Activated CD8-positive, alpha-beta memory T cell treated with anti-CD3 and anti-CD28 coated beads, Interleukin-2, amount 10 ng/mL, durations not matched to agents 7 days and 5 days (primary cell): ENCODE measurements at places on chromosomes 4 and X. TPM values are rescaled to one million over a fixed set of nuclear protein-coding genes. Genes with fewer than 3 reads are reported as not detected.

Gene CORIN
- total RNA-seq, result not detected

Gene NHSL2
- total RNA-seq, result 2.2 TPM

Gene GNRHR
- total RNA-seq, result not detected

Gene CXCL5
- not detected for total RNA-seq

Gene KLHL15
- total RNA-seq, result 9.5 TPM

Gene INTU
- 0.12 TPM for total RNA-seq

Gene FAM156A
- 22.6 TPM for total RNA-seq

Gene MAP7D3
- total RNA-seq, result 13.9 TPM

Gene HSFX1
- 0.61 TPM for total RNA-seq

Gene PGAM4
- not detected for total RNA-seq

- peaks cover 56% of the 10 kb centered on the region for H3K4me1 ChIP-seq
- H3K27ac ChIP-seq, result no peak overlapping the region
- no peak for DNase-seq
- H3K36me3 ChIP-seq, result peaks cover 77% of the 10 kb centered on the region
Observed at GRCh38 chr4:168474660-168475320, 5.5 kb downstream of the DDX60L start.

- H3K27ac ChIP-seq, result no peak overlapping the region
- no peak overlapping the region for H3K4me3 ChIP-seq
- no peak for DNase-seq
Observed at GRCh38 chr4:110124711-110125110, 73.7 kb downstream of the ELOVL6 start.

- no peaks in the 10 kb centered on the region for H3K4me1 ChIP-seq
- H3K36me3 ChIP-seq, result no peaks in the 10 kb centered on the region
- DNase-seq, result no peak
Observed at GRCh38 chr4:7213807-7214206, 21.5 kb downstream of the SORCS2 start.

GRCh38 chr4:184787766-184788503, 37.8 kb downstream of the ACSL1 start:
- no peak overlapping the region for H3K27ac ChIP-seq
- no peak overlapping the region for H3K4me3 ChIP-seq
- peaks cover 5% of the 10 kb centered on the region for H3K36me3 ChIP-seq
- H3K4me1 ChIP-seq, result peaks cover 10% of the 10 kb centered on the region

DNA sequence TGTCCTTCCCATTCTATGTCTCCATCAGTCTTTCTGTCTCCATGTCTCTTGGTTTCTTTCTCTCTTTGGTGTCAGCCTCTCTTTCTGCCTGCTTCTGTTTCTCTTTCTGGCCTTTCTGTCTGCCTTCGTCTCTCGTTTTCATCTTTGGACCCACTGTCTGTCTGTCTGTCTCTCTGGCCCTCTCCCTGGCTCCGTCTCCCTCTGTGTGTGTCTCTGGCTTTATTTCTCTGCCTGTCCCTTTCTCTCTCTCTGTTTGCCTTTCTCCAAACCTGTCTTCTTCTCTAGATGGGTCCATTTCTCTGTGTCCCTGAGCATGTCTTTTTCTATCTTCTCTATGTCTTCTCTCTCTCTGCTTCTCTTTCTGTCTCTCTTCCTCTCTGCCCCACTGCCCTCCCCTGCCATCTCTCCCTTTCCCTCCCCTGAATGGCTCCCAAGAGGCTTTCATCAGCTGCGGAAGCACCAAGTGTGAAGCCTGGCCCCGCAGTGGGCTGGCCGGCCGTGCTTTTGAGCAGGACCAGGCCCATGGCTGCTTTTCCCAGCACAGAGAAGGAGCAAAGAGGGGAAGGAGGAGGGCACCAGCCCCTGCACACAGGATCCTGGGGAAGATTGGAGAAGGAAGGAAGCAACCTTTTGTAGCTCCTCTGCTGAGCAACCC, 57.4 kb downstream of the PJA1 start:
- H3K27ac ChIP-seq, result no peak overlapping the region
- no peak for DNase-seq
- no peaks in the 10 kb centered on the region for H3K4me1 ChIP-seq
- H3K36me3 ChIP-seq, result no peaks in the 10 kb centered on the region
- no peak overlapping the region for H3K4me3 ChIP-seq

- no peaks in the 10 kb centered on the region for H3K36me3 ChIP-seq
- H3K4me1 ChIP-seq, result no peaks in the 10 kb centered on the region
- no peaks in the 10 kb centered on the region for H3K27me3 ChIP-seq
- no peak for DNase-seq
- H3K4me3 ChIP-seq, result no peak overlapping the region
Observed at GRCh38 chr4:27836523-27836922, 975.9 kb downstream of the STIM2 start.

- no peaks in the 10 kb centered on the region for H3K27me3 ChIP-seq
- DNase-seq, result no peak
- H3K36me3 ChIP-seq, result peaks cover 6% of the 10 kb centered on the region
- no peak overlapping the region for H3K4me3 ChIP-seq
Observed at GRCh38 chrX:97524997-97525396, 641.3 kb downstream of the RPA4 start.

- no peak for DNase-seq
- no peak overlapping the region for H3K27ac ChIP-seq
- no peaks in the 10 kb centered on the region for H3K36me3 ChIP-seq
- no peaks in the 10 kb centered on the region for H3K27me3 ChIP-seq
- no peak overlapping the region for H3K4me3 ChIP-seq
- no peaks in the 10 kb centered on the region for H3K4me1 ChIP-seq
Observed at GRCh38 chr4:128461291-128462102, 173.9 kb upstream of the PGRMC2 start.

DNA sequence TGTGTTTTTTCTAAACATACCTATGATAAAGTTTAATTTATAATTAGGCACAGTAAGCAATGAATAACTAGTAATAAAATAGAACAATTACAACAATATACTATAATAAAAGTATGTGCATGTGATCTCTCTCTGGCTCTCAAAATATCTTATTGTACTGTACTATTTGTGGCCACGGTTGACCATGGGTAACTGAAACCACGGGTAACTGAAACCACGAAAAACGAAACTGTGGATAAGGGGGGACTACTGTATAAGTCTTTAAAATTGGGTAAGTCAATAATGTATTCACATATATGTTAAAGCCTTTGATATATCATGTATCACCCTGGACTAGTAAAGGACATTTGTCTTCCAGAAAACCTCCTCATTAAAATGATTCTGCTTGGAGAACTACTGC, 20.0 kb downstream of the TMEM154 start:
- no peak for DNase-seq
- no peaks in the 10 kb centered on the region for H3K27me3 ChIP-seq
- H3K4me1 ChIP-seq, result peaks cover 43% of the 10 kb centered on the region
- H3K4me3 ChIP-seq, result no peak overlapping the region

DNA sequence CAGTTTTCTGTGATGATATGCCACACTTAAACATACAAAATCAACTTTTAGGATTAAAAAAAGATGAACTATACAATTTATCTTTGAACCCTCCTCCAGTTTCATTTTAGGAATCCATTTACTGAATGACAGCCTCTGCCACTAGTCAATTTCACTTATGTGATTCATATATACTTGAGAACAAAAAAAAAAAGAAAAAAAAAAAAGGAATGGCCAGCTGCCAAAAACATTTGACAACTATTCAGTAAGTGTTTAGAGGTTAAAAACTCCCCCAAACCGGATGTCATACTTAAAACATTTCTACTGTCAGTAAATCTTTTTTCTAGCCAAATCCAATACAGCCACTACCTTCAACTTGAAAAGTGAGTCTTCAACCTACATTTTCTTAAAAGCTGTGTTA, 266.7 kb upstream of the MAGEB2 start:
- no peaks in the 10 kb centered on the region for H3K4me1 ChIP-seq
- no peaks in the 10 kb centered on the region for H3K36me3 ChIP-seq
- H3K4me3 ChIP-seq, result no peak overlapping the region
- no peaks in the 10 kb centered on the region for H3K27me3 ChIP-seq

DNA sequence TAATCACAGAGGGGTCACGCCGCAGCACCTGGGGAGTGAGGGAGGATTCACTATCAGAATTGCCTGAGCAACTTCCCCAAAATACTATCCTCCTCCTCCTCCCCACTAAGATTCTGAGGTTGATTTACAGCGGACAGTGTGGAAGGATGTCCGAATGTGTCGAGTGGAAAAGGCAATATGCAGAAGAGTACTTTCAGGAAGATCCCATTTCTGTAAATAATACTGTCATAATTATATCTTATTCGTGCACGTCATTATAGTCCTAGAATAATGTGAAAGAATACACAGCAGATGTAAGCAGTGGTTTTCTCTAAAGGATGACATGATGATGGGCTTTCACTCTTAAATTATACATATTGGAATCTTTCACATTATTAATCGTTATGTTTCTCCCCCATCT, 149.8 kb upstream of the NOCT start:
- DNase-seq, result no peak
- no peaks in the 10 kb centered on the region for H3K36me3 ChIP-seq
- no peak overlapping the region for H3K4me3 ChIP-seq
- peaks cover 27% of the 10 kb centered on the region for H3K27me3 ChIP-seq

DNA sequence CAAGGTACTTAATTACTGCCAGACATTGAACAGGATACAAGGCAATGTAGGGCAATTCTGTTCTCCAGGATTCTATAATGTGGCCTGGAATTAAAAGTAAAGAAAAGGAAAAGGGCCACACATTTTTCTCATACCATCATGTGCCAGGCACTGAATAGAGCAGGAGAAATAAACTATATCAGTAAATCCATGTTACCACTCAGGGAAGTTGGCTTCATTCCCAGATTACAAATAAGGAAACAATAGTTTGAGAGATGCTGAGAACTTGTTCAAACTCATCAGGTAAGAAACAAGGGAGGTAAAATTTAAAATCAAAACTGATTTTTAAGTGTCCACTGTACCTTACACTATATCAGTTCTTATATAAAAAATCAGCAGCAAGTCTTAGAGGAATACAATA, 645.0 kb upstream of the ATOH1 start:
- DNase-seq, result no peak
- no peaks in the 10 kb centered on the region for H3K36me3 ChIP-seq
- no peaks in the 10 kb centered on the region for H3K27me3 ChIP-seq
- no peak overlapping the region for H3K27ac ChIP-seq
- no peak overlapping the region for H3K4me3 ChIP-seq

GRCh38 chr4:113524096-113524495, 237.4 kb downstream of the CAMK2D start:
- H3K27me3 ChIP-seq, result no peaks in the 10 kb centered on the region
- no peak for DNase-seq
- peaks cover 12% of the 10 kb centered on the region for H3K4me1 ChIP-seq
- peaks cover 41% of the 10 kb centered on the region for H3K36me3 ChIP-seq

DNA sequence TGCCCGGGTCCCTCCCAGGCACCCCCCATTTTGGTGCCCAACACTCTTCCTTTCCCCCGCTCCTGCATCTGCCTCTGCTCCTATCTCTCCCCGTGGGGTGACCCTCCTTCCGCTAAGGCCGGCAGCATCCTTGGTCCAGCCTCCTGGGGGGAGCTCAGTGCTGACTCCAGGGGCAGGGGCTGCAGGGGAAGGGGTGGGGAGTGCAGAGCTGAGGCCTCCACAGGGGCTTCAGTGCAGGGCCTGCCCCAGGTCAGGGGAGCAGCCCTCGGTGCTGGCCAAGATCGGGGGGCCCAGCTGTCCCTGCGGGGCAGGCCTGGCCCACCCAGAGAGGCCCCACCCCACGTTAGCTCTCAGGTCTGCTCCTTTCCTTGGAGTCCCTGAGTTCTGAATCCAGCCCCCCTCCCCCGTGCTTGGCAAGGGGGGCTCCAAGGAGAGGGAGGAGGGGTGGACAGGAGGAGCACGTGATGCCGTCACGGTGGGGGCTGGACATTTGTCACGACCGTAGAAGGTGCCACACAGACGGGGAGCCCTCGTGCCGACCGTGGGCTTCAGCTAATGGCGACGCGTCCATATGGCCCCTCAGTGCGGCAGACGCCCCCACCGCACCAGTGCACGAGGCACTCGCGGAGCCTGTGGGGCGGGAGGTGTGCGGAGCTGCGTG, 63.5 kb upstream of the ADRA2C start:
- H3K4me3 ChIP-seq, result no peak overlapping the region
- peaks cover 3% of the 10 kb centered on the region for H3K27me3 ChIP-seq
- H3K4me1 ChIP-seq, result no peaks in the 10 kb centered on the region
- no peak overlapping the region for H3K27ac ChIP-seq

- H3K27me3 ChIP-seq, result no peaks in the 10 kb centered on the region
- H3K27ac ChIP-seq, result no peak overlapping the region
- no peaks in the 10 kb centered on the region for H3K36me3 ChIP-seq
- DNase-seq, result no peak
Observed at GRCh38 chr4:80407246-80407645, 71.7 kb downstream of the CFAP299 start.

GRCh38 chr4:94676970-94677369, 80.8 kb upstream of the BMPR1B start:
- DNase-seq, result no peak
- H3K4me3 ChIP-seq, result no peak overlapping the region
- no peaks in the 10 kb centered on the region for H3K4me1 ChIP-seq
- no peaks in the 10 kb centered on the region for H3K36me3 ChIP-seq

DNA sequence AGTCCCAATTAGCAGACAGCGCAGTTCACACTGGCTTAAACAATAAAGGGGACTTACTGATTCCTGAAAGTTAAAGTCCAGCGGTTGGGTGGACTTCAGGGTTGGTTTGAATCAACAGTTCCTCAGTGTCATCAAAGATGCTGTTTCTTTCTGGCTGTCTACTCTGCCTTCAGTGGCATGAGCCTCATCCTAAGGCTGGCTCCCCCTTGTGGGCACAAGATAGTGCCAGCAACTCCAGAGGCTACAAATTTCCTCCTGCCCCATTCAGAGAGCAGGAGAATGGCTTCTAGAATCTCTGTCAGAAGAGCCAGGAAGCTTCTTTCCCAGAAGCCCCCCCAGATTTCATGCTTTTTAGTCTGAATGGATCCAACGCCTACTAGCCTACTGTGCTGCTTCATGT, 82.4 kb upstream of the MTM1 start:
- H3K4me1 ChIP-seq, result peaks cover 51% of the 10 kb centered on the region
